ENCODE measurements at places on chromosomes 12 and 14.

- H3K36me3 ChIP-seq = no peaks in the 10 kb centered on the region
- no peak overlapping the region for H3K4me3 ChIP-seq
- no peak for DNase-seq
- no peak overlapping the region for H3K27ac ChIP-seq
- H3K27me3 ChIP-seq = peaks cover 4% of the 10 kb centered on the region
Measured at GRCh38 chr12:31478425-31478824, 112.5 kb downstream of the DENND5B start.

- no peaks in the 10 kb centered on the region for H3K4me1 ChIP-seq
- no peak for DNase-seq
- H3K27me3 ChIP-seq = no peaks in the 10 kb centered on the region
- H3K36me3 ChIP-seq = no peaks in the 10 kb centered on the region
- no peak overlapping the region for H3K4me3 ChIP-seq
Measured at GRCh38 chr14:57549765-57550420, 56.2 kb upstream of the CCDC198 start.

- no peak overlapping the region for H3K4me3 ChIP-seq
- peaks cover 12% of the 10 kb centered on the region for H3K4me1 ChIP-seq
- no peak overlapping the region for H3K27ac ChIP-seq
Measured at GRCh38 chr12:116876151-116876869, 4.9 kb downstream of the HRK start.

DNA sequence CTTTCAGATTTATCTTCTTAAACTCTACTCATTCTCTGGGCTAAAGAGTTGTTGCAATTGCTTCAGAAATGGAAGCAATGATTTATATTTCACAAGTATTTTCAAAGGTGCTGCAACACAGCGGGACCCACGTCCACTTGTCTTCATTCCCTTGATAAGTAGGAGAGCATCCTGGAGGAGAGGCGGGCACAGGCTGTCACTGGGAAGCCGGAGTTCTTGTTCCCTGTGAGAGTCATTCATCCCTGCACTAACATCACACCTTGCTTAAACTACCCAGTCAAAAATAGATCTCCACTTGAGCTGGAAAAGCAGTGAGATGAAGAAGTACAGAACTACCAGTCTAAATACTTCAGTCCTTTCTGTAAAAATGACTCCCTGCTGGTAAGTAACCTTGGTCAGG, 160.5 kb upstream of the RASSF8 start:
- H3K27me3 ChIP-seq = peaks cover 7% of the 10 kb centered on the region
- no peaks in the 10 kb centered on the region for H3K36me3 ChIP-seq
- no peaks in the 10 kb centered on the region for H3K4me1 ChIP-seq
- no peak overlapping the region for H3K27ac ChIP-seq
